ENCODE measurements at places on chromosomes 2 and 18.

DNA sequence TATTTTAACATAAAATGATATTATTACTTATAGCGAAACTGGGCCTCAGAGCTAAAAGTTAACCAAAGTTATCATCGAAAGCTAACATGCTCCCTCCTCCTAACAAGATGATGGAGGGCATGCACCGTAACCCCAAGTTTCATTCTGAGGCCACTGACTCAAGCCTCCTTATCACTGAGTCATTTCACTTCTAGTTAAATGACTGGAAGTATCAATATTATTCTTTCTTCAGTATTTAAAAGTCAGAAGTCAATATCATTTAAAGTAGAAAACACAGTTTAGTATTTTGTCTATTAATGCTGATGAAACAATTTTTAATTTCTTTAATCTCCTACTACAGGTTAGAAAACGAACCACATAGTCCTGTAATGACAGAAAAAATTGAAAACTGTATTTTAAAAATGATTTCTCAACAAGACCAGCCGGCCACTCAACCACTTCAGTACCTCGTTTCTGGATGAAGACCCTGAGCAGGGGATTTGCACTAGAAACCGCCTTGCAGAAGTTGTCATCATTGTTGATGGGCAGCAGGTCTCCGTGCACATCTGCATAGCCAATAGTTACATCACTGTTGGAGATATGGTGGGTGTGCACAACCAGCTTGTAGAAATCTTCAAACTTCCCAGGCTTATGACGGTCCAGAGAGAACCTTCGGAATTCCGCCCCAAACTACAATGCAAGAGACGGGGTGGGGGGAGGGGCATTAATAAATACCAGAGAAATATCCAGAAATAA, 44.9 kb downstream of the PARD6G start:
- DNase-seq = no peak

DNA sequence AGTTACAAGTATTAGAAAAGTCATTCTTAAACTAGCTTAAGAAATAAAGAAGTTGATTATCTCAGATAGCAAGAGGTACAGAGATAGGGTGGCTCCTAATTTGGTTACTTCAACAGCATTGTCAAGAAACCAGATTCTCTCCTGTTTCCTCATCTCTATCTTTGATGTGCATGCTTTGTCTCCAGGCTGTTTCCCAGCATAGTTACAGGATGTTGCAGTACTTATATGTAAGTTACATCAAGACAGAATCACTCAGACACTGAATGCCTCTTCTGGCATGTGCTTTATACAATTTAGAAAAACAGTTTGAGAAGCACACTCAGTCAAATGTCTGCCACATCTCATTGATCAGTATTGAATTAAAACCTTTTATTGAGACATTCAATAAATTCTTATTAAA, 189.5 kb upstream of the UBE2E3 start:
- no peak for DNase-seq

GRCh38 chr2:36497570-36498163, 100.3 kb downstream of the FEZ2 start:
- DNase-seq = no peak

DNA sequence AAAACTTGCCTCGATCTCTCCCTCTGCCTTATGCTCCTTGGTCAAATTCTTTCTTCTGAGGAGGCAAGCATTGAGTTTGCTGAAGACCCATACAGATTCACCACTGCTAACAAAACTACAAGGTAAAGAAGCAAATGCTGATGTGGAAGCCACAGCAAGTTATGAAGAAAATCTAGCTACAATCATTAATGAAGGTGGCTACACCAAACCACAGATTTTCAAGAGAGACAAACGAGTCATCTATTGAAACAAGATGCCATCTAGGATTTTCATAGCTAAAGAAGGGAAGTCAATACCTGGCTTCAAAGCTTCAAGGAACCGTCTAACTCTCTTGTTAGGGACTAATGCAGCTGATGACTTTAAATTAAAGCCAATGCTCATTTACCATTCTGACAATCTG, 203.2 kb downstream of the METTL4 start:
- no peak for DNase-seq

GRCh38 chr2:113760400-113760799, 4.0 kb upstream of the SLC35F5 start:
- DNase-seq = no peak

DNA sequence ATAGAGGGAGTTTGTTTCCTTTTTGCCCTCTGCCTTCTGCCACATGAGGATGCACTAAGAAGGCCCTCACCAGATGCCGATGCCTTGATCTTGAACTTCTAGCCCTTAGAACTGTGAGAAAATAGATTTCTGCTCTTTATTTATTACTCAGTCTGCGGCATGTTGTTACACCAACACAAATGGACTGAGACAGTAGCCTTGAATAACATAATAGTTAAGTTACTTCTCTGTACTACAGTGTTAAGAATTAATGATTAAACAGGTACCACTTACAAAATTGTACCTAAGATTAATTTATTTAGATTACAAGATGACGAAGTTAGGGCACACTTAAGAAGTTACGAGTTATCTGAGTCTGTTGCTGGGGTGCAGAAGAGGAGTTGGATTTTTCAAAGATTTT, 42.4 kb downstream of the EHBP1 start:
- DNase-seq = no peak

GRCh38 chr2:10868465-10869314, 43.0 kb upstream of the KCNF1 start:
- no peak for DNase-seq

DNA sequence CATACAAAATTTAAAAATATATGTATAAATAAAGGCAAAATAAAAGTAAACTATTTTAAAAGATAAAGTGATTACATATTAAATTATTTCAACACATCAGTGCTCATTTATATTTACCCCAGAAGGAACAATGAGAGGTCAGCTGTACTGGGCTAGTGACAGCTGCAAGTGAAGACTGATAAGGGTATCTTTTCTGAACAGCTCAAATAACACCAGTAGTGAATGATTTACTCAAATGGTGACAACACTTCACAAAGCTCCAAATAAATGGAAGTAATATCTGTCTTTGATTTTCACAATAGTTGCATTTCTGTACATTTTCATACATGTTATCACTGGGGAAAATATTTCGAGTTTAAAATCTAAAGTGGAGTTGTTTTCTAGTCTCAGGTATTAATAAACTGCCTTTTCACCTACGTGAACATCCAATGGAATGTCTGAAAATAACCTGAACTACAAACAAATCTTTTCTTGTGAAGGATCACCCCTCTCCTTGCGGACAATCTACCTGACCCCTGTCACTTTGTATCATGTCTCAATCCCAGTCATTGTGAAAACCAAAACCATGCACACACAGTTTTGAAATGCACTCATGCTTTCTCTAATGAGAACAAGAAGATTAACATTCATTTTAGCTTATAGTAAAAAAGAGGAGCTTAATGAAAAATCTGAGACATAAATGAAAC, 1928.8 kb upstream of the CELF4 start:
- no peak for DNase-seq

- no peak for DNase-seq
Measured at GRCh38 chr2:96391828-96392200, 56.2 kb downstream of the NCAPH start.

DNA sequence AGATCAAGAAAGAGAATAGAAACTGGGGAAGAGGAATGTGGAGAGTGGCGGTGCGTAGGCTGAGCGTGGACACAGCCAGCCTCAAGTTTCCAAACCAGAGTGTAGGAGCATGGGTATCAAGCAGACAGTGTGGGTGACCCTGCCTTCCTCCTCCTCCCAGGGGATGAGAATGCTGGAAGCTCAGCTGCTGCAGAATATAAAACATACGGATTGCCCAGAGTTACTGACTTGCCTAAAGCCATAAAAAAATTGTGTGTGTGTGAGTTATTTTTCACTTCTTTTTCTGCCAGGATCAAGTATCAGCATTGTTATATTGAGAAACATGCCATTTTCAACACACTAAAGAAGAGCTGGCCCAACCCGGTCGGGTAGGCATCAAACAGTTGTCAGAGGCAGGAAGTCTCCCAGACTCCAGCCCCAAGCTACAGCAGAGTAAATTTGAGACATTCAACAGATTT, 333.3 kb upstream of the ACVR2A start:
- DNase-seq = no peak

- DNase-seq = no peak
Measured at GRCh38 chr2:174796319-174796771, 32.1 kb upstream of the CHRNA1 start.

DNA sequence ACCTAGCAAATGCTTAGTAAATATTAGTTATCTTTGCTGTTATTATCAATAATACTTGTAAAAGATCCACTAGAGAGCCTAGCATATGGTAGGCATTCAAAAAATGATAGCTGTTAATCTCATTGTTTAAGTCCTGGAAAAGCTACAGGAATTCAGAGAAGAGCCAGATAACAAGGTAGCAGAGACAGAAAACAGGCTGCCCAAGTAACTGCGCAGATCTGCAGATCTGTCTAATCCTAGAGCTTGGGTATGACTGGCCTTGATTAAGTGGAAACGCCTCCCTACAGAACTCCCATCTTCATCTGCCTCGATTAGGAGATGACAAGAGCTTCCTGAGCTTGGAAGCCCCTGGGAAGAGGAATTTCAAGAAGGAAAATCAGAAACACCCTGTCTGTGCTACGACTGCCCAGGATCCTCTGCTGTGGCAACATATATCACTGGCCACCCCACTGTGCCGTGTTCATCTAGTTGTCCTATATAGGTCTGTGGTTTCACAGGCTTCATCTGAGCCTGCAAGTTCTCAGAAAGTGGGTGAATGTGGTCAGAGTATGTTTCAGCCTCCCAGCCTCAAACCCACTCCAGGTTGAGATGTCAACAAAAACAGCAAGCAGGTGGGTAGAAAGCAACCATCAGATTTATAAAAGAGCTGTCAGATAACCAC, 151.5 kb upstream of the PKDCC start:
- DNase-seq = peak; percentile 2

GRCh38 chr2:47907039-47907781, 912 bp upstream of the FBXO11 start:
- DNase-seq = no peak

DNA sequence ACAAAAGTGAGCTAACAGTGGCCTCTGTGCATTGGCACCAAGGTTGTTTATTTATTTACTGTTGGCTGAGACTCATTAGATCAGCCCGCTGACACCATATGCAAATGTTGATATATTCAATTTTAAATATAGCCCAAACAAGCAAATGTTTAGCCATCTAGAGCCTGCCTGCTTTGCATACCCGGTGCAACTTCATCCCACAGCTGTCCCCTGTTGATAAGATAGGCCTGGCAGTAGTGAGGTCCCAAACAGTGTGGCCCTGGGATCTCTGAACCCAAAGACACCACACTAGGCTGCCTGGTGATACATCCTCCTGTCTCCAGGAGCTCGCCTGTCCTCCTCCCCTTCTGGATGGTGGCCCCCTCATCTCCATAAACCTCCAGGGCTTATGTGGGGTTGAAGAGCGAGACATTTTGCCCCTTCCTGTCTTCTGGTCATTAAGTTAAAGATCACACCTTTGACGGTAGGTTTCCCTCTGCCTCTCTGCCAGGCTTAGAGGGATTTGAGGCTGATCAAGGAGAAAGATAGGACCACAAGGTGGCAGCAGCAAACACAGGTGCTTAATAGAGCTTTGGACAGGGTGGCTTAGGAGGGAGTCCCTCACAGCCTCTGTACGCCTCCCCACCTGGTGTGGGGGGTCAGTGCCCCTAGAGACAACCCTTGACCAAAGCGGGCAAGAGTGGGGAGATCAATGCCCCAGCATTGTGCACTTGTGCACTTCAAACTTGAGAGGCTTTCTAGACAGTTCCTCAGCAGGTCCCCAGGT, 23.7 kb upstream of the MYO5B start:
- no peak for DNase-seq

DNA sequence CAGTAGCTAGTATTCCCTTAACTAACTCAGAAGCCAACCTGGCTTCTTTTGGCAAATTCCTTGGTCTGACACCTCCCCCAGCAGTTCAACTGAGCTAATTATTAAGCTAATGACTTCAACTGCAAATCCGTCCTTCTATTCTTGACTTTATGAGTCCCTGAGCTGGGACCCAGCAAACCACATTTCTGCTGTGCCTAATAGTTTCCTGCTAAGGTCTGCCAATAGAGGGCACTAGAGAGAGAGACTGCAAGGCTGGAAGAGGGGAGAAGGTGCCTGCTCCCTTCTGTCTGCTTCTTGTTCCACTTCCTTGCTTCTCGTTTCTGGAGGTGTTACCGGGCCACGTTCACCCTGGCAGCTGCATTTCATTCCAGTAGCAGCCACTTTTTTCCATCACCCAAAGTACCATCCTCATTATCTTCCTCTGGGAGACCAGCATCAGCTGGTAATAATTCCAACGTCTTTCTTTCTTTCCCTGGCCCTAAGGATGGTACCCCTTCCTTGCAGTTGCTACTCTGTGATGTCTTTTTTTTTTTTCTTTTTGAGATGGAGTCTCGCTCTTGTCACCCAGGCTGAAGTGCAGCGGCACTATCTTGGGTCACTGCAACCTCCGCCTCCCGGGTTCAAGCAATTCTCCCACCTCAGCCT, 352.0 kb downstream of the TNS1 start:
- DNase-seq = no peak

DNA sequence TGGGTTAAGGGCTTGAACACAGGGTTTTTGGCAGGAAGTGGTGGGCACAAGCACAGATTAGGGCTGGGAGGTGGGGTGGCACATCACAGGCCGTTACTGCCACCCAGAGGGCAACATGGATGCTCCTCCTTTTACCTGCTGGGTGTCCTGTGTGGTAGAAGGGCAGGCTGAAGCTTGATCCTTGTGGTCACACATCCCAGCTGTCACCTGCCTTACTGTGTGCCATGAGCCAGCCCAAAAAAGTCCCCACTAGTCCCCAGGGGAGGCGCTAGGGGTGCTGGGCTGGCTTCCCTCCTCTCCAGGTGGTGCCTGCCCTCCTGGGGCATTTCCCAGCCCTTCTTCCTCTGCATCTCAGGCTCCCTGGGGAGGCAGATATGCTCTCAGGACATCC, 50.5 kb upstream of the ALPP start:
- DNase-seq = no peak

- no peak for DNase-seq
Measured at GRCh38 chr2:72103690-72104089, 44.0 kb downstream of the CYP26B1 start.

- no peak for DNase-seq
Measured at GRCh38 chr2:138016351-138017087, 52.2 kb downstream of the HNMT start.

GRCh38 chr2:88492002-88492401, 39.5 kb upstream of the FOXI3 start:
- DNase-seq = no peak

Data from stimulated activated CD8-positive, alpha-beta memory T cell treated with anti-CD3 and anti-CD28 coated beads, Interleukin-15, amount 100 ng/mL, for 4 hours (primary cell).